Renal pelvis (tissue), 12 donors: ENCODE measurements at places on chromosomes 1 and 21.

DNA sequence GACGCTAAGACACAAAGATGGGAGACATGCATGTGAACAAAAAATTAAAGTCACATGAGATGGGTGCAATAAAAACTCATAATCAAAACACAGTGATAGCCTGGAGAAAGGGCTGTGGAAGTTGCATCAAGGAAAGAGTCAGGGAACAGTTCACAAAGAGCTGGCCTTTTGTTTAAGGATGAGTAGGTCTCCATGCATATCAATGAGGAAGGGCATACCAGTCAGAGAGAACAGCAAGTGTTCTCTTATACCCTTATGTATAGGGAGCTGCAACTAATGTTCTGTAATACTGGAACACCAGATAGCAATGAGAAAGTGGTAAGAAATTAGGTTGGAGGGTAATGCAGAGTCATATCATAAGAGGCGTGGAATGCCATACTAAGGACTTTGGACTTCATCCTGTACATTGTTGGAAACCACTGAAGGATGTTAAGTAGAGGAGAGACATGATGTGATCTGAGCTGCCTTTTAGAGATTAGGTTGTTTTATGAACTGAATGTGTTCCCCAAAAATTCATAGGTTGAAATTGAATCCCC lies 46.7 kb upstream of the SAMD13 start:
- DNase-seq = no peak

DNA sequence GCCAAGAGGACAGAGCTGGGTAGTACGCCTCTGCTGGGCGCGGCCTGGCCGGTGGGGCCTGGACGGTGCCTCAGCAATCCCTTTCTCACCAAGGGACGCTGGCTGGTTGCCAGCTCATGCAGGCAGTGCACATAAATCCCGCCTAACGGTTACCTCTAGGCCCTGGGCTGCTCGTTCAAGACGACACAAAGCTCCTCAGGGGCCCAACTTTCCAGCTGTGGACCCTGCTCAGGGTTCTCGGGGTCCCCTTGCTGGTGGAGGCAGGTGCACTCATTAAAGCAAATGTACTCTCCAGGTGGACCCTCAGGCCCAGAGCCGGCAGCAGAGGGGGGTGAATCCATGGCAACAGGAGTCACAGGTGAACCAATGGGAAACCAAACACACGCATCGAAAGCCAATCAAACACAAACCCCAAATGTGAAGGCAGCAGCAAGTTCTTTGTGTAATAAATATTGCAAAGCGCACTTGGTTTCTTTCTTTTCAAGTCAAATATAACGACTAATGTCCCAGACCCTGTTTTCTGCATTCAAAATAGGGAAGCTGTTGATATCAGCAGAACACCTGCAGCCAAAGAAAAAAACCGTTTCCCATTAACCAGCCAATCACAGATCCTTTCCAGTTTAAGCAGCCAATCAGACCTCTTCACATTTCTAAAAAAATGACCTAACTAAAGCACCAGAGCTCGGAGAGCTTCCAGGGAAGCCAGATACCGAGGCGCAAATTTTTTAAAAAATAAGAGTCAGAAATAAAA lies 26.1 kb upstream of the CLSTN1 start:
- no peak for DNase-seq

- DNase-seq = no peak
These were observed 55.7 kb upstream of the NCAM2 start for GRCh38 chr21:20942523-20942922.

- no peak for DNase-seq
These were observed 31.1 kb downstream of the NFYC start for GRCh38 chr1:40722622-40723021.

- DNase-seq = no peak
These were observed at the start of gene EFNA3 for GRCh38 chr1:155078469-155079209. Gene EFNA3, plus strand, starts transcription at chr1:155078837. Its CDS starts 105 bp downstream, at chr1:155078942.

GRCh38 chr1:230300322-230301301 lies 125.5 kb downstream of the PGBD5 start:
- DNase-seq = no peak

DNA sequence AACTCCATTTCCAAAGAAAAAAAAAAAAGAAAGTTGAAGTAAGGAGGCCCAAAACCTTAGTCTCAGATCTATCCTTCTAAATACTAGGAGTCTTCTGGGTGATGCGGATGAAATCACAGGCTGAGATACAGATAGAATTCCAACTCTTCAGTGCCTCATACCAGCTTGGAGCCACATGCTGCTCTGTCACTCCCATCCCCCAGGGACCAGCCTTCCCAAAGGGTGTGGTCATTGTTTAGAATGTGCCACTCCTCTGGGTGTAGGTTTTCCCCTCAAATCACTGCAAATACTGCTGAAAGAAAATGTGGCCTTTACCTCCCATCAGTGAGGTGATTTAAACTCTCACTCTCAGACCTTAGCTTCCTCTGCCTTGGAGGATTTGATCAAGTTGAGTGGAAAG lies 112.9 kb downstream of the CDC7 start:
- no peak for DNase-seq

DNA sequence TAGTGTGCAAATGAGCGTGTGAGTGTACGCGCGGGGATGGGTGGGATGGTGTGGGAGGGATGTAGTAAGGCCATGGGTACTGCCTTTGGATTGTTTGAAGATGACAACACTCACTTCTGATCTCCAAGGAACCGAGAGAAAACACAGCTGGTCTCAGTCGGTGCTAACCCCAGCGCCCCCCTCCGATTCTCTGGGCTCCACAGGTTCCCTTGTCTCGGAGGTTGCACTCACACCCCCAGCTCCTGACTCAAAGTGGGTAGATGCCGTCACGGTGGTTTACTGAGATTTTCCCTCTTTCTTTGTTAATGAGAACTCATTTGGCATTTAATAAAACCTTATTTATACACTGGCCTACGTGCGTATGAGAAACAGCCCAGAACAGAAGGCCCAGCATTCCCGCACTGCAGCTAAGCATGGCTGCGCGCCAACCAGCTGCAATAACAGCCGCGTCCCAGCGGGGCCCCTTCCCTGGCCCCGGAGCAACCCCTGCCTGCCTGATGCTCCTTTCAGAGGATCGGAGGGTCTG lies 25.8 kb downstream of the ABCA4 start:
- DNase-seq = peak; percentile 78

GRCh38 chr1:67264899-67265298 lies 42.8 kb upstream of the IL12RB2 start:
- DNase-seq = no peak
